NCI-H1436 (cell line): ENCODE measurements at places on chromosomes 7 and 10.

GRCh38 chr7:144391823-144392255, 11.7 kb downstream of the NOBOX start:
- peak; percentile 30 for DNase-seq

DNA sequence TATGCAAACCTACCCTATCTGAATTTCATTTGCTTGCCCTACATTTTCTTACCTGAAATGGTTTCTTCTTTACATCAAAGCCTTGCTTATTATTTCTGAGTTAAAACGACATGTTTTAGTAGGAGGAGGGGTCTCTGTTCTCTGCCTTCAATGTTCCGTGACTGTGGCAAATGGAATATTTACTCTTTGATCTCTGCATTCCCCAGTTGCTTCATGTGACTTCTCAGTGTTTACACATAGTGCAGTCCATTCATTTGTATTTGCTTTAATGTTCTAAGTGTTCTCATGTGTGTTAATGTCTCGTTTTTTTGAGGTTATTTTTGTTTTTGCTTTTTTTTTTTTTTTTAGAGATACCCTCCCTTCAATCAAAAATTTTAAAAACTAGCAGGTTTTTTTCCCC, 75.8 kb downstream of the GNAI1 start:
- DNase-seq: no peak

DNA sequence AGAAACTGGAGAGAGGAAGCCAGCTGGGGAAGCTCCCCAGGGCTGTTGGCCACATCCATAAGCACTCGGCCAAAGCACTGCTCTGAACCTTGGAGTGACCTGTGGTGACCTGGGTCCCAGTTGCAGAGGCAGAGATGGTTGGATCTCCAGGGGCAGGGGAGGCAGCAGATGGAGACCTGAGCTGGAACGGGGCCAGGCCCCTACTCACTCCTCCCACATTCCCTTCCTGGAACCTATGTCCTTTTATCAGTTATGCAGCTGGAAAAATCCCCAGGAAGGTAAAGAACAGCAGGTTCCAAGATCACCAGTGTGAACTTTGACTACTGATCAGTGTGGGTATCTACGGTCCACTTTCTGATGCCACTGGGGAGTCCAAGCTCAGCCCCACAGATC, 9.6 kb upstream of the PNLIPRP2 start:
- DNase-seq: no peak

DNA sequence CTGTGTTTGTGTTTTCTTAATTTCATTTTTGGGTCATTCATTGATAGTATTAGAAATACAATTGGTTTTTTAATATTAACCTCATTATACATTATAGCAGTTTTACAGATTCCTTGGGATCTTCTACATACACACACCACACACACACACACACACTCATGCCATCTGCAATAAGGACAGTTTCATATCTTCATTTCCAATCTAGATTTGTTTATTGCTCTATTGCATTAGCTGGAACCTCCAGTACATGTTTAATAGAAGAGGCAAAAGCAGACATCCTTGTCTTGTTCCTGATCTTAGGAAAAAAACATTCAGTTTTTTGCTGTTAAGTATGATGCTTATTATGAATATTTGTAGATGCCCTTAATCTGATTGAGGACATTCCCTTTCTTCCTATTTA, 17.8 kb upstream of the CALU start:
- DNase-seq: no peak

DNA sequence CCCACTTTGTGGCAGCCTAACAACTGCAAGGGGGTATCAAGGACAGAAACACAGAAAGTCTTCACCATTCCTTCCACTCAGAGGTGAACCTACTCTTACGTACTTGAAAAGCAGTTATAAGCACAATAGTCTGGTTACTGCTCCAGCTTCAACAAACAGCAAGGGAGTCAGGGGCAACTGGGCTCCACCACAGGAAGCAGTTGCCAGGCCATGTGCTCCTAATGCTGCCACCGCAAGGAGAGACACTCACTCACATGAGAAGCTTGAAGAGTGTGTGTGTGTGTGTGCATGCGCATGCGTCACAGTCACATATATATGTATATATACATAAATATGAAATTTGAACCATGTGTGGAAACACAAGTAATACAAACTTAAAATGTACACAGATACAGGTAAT, 65.5 kb downstream of the GRB10 start:
- DNase-seq: no peak

DNA sequence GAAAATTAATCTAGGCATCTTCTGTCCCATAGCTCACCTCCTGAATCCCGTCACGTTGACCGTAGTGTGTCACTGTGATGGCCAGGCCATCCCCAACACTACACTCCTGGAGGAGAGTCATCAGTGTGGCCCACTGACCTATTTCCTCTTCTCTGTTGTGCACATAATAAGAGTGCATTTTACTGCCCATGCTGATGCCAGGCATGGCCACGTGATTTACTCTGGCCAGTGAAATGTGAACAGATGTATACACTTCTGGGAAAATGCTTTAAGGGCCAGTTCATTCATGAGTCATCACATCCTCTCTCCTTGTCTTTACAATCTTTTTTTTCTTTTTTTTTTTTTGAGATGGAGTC, 101.9 kb upstream of the PIP4K2A start:
- no peak for DNase-seq

GRCh38 chr7:94031865-94032264, 27.7 kb upstream of the BET1 start:
- no peak for DNase-seq

DNA sequence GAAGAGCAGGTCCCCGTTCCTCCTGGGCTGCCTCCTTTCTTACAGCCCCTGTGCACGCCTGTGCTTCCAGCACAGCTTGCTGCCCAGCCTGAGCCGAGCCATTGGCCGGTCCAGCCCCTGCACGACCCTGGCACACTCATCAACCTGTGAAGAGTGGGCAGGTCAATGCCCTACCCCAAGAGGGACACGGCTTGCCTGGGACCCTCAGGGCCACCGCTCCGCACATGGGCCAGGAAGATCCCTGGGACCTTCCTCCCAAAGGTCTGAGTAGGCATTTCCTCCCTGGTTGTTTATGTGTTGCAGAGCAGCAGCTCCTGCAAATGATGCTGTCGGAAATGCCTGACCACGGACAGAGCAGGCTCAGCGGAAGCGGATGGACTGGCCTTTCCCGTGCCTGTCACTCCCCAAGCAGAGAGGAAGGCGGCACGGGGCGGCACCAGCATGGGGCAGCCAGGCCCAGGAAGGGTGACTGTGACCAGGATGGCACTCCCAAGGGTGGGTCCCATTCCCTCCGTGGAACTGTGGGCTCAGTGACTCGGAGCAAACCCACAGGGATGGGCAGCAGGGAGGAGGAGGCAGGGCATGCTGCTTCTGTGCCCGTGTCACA, 252.5 kb downstream of the TNS3 start:
- DNase-seq: no peak

- DNase-seq: no peak
Observed at GRCh38 chr10:57314046-57314445, 953.0 kb upstream of the ZWINT start.

DNA sequence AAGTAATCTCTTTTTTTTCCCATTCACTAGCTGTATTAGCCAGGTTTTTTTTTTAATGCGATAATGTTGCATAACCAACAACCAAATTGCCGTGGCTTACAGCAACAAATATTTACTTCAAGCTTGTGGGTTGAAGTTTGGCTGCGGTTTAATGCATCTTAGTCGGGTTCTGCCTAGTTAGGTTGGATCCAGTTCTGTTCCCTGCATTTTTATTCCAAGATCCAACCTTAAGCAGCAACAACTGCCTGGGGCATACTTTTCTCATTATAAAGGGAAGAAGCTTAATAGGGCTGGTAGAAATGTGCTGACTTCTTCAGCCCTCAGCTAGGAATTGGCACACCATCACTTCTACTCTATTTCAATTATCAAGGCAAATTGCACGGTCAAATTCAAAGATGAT, 1115.5 kb upstream of the AUTS2 start:
- DNase-seq: no peak

GRCh38 chr10:133058331-133059092, 29.2 kb upstream of the ADGRA1 start:
- DNase-seq: no peak

- DNase-seq: no peak
Observed at GRCh38 chr10:22483132-22483531, 137.8 kb downstream of the SPAG6 start.

DNA sequence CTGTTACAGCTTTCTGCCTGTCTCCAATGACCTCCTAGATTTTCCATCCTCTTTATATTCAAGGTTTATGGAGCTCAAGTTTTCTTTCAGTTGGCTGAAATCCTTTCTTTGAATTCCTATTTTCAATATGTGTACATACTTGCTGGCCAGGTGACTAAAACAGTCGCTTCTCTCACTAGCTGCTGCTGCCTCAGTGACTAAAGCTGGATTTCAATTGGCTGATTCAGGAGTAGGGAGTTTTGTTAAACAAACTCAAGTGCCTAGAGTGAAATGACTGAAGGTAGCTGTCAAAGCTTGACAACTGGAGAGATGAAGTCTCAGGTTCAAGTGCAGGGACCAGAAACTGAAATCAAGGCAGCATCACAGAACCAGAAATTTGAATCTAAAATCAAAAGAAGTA, 6.7 kb upstream of the POLR1F start:
- DNase-seq: no peak

DNA sequence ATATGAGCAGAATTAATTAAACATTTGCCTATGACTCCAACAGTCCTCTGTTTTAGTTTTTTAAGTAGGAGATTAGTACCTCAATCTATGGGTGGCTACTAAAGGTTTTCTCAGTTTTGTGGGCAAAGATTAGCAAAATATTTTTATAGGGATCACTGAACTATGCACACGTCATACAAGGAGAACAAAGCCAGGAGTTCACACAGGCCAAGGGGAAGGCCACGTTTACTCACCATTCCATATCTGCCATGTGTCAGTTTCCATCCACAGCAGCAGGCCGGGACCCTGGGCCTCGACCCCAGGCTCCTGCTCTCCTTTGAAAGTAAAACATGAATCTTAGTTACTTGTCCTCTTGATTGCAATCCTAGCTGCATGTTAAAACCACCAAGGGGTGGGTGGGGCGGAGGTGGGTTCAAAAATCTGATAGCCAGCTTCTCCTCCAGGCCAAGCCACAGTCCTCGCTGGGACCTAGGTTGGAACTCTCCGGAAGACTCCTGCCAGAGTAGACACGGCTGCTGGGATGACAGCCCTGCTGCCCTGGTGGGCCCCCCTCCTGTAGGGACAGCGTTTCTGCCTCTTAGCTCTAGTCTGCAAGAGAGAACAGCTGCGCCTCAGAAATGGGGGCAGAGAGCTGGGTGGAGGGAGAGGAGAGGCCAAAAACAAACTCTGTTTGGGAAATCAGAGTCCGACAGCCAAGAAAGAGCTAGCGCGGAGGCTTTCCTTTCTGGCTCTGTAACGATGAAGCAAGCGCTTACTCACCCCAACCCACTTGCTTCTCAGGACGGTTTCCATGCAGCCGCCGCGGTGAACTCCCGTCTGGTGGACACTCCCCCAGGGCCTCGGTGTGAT, 35.6 kb downstream of the PITRM1 start:
- DNase-seq: no peak

DNA sequence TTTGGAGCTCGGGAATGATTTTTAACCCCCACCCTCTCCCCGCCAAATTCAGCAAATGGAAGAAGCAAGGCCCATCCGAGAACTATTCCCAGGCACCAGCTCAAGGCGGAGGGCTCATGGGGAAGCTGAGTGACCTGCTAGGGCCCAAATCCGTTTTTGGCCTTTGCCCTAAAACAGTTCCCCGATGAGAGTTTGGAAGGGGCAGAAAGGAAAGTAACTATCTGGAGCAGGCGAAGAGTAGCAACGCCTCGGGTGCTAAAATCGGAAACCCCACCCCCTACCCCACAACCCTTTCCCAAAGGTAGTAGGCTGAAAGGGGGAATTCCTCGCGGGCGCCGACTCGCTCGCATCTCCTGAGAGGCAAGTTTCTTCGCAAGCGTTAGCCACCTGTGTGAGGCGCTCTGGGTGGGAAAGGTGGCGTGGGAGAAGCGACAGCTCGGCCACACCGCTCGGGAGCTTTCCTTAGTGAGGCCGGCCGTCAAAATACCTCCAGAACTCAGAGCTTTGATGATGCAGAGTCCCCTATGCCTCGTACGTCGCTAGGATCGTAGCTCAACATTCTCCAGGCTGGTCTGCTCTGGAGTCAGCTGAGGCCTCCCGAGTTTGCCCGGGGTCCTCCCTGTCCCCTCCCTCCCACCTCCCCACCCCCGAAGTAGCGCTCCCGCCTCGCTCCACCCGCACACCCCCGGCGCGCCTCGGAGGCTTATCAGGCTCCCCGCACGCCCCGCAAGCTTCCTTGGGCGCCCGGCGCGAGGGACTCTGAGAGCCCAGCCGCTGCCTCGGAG, 642 bp upstream of the PRKG1 start:
- DNase-seq: no peak

GRCh38 chr10:88207121-88207546, 343.7 kb downstream of the PTEN start:
- DNase-seq: no peak

DNA sequence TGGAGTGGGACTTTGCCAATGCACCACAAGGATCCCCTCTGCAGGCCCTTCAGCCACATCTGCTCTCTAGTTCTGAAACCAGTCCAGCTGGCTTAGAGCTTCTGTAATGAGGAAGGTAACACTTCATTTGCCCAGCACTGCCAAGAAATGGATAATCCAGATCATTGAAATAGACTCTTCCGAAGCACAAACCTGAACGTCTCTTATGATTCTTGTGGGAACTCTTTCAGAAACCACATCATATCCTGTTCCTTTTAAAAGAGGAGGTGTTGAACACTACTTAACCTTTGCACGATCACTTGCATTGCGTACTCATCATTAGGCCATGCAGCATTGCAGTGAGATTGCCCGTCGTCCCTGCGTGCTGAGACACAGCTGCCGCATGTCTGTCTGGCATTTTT, 25.8 kb upstream of the PLPP4 start:
- DNase-seq: no peak

- no peak for DNase-seq
Observed at GRCh38 chr7:151601521-151602305, 82.0 kb upstream of the RHEB start.

DNA sequence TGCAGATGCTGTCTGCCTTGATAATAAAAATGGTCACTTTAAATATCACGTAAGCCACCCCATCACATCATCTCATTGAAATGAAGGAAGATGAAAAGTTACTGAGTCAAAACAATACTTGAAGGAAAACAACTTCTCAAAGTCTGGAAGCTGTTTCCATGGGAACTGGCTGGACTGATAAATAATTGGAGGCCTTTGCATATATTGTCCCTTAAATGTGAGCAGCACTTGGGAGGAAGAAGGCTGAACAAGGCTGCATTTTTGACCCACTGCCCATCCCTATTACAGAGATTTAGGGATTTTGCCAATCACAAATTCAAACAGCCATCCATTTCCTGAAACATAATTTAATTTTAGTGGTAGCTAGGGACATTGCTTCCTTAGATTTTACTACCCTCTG, 18.2 kb upstream of the MAGI2 start:
- DNase-seq: no peak

GRCh38 chr7:122913608-122914007, 27.3 kb upstream of the CADPS2 start:
- DNase-seq: no peak

GRCh38 chr7:156466272-156466671, 174.3 kb upstream of the RNF32 start:
- no peak for DNase-seq

GRCh38 chr7:6293202-6293601, 20.8 kb upstream of the CYTH3 start:
- DNase-seq: no peak

GRCh38 chr7:32611201-32612099, 116.2 kb downstream of the AVL9 start:
- no peak for DNase-seq
